ENCODE measurements at places on chromosomes 4 and X. TPM values are rescaled to one million over a fixed set of nuclear protein-coding genes. Genes with fewer than 3 reads are reported as not detected.

The HERC5 gene
- total RNA-seq = 0.91 TPM

DNA sequence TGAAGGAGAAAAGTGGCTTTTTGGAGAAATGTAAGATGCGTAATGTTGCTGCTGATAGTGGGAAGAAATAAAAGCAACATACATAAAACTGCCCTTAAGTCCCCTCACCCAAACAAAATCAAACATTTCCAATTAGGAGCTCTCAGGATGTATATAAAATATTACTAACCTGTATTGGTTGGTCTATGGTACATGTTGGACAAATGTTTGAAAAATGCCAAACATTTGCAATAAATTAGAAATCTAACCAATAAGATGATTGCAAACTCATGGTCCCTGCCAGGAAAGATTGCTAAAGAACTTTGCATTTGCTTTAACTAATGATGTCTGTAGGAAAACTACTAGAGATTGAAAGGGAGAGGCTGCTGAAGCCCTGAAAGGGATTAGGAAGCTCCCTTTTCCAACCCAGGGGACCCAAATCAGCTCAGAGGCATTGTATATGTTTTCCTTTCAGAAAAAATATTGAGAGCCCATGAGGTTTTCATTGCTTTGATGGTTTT lies 1.8 kb downstream of the SFRP2 start:
- no peak overlapping the region for H3K27ac ChIP-seq
- DNase-seq = no peak
- H3K27me3 ChIP-seq = peaks cover 83% of the 10 kb centered on the region
- peaks cover 43% of the 10 kb centered on the region for H3K4me1 ChIP-seq
- H3K36me3 ChIP-seq = peaks cover 12% of the 10 kb centered on the region

DNA sequence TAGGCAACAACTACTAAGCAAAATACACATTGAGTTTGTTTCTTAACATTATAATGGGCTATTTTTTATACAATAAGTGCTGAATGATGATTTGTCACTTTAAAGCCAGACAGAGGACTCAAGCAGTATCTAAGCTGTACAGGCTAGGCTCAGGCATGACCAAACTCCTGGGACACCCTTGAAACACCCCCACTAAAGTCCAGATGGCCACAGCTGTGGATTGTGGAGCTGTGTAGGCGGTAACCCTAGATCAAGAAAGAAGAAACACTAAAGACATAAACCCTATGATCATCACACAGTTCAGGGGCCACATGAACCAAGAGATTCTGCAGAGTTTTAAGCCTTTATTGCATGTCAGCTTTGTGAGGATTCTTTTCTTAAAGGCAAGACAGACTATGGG lies 25.1 kb downstream of the TAB3 start:
- no peak overlapping the region for H3K4me3 ChIP-seq
- H3K27me3 ChIP-seq = no peaks in the 10 kb centered on the region
- no peak for DNase-seq

- DNase-seq = peak; percentile 54
- no peak overlapping the region for H3K27ac ChIP-seq
- no peak overlapping the region for H3K4me3 ChIP-seq
- no peaks in the 10 kb centered on the region for H3K4me1 ChIP-seq
Measured at GRCh38 chr4:16120720-16121119, 36.9 kb upstream of the PROM1 start.

Data from osteocyte (in vitro differentiated cells).